ENCODE measurements at places on chromosomes 3 and 15.

DNA sequence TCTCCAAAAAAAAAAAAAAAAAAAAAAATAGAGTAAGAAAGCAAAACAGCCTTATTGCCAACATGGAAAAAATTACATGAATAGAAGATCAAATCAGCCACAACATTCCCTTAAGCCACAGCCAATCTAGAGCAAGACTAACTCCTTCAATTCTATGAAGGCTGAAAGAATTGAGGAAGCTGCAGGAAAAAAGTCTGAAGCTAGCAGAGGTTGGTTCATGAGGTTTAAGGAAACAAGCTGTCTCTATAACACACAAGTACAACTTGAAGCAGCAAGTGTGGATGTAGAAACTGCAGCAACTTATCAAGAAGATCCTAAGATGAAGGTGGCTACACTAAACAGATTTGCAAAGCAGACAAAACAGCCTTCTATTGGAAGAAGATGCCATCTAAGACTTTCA, 9.3 kb downstream of the PARL start:
- H3K4me3 ChIP-seq: no peak overlapping the region
- H3K4me1 ChIP-seq: peaks cover 57% of the 10 kb centered on the region
- DNase-seq: no peak
- H3K36me3 ChIP-seq: peaks cover 18% of the 10 kb centered on the region
- no peaks in the 10 kb centered on the region for H3K27me3 ChIP-seq

DNA sequence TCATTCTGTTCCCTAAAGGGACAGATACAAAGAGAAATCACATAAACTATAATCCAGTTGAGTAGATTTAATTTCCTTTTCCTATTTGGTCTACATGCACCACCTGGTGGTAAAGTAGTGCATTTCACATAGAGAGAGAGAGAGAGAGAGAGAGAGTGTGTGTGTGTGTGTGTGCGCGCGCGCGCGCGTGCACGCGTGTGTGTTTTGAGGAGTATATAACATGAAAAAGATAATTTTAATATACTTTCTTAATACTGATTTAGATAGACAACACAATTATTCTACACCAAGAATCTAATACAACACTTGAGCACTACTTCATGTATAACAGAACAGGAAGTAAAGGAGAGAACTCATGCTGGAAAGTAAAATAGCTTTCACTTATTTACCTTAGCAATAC, 1.1 kb upstream of the FGF7 start:
- H3K4me1 ChIP-seq: peaks cover 4% of the 10 kb centered on the region
- H3K27ac ChIP-seq: no peak overlapping the region
- no peaks in the 10 kb centered on the region for H3K27me3 ChIP-seq
- no peak overlapping the region for H3K4me3 ChIP-seq
- no peaks in the 10 kb centered on the region for H3K36me3 ChIP-seq

DNA sequence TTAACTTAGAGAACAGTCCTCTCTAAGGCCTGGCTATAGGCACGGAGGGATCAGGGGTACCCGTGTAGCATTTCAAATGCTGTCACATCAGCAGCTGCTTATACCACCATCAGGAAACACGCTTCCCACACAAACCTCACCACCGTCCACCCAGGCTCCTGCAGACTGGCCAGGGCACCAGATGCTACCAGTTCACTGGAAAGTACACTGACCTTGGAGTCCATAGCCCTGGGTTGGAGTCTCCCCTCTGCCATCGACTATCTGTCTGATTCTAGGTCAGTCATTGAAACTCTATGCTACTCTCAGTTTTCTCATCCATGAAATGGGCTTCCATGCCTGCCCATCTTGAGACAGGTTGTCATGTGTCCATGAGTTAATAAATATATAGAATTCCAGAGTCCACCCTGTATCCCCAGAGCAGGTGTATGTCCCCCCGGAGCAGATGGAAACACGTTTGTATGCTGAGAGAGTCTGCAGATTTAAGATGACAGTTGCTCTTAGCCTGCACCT, 156.0 kb upstream of the SMAD3 start:
- H3K27ac ChIP-seq: no peak overlapping the region
- H3K36me3 ChIP-seq: no peaks in the 10 kb centered on the region
- peaks cover 16% of the 10 kb centered on the region for H3K4me1 ChIP-seq
- DNase-seq: no peak
- H3K27me3 ChIP-seq: no peaks in the 10 kb centered on the region
- H3K4me3 ChIP-seq: no peak overlapping the region

GRCh38 chr3:50264383-50264963, 4.5 kb upstream of the SEMA3B start:
- DNase-seq: no peak
- peaks cover 10% of the 10 kb centered on the region for H3K27me3 ChIP-seq
- peaks cover 4% of the 10 kb centered on the region for H3K4me1 ChIP-seq
- H3K36me3 ChIP-seq: no peaks in the 10 kb centered on the region
- H3K27ac ChIP-seq: no peak overlapping the region
- no peak overlapping the region for H3K4me3 ChIP-seq

GRCh38 chr15:68572309-68572708, 6.5 kb upstream of the CORO2B start:
- H3K27ac ChIP-seq: no peak overlapping the region
- no peak for DNase-seq
- H3K4me1 ChIP-seq: no peaks in the 10 kb centered on the region
- H3K4me3 ChIP-seq: no peak overlapping the region
- peaks cover 40% of the 10 kb centered on the region for H3K27me3 ChIP-seq

DNA sequence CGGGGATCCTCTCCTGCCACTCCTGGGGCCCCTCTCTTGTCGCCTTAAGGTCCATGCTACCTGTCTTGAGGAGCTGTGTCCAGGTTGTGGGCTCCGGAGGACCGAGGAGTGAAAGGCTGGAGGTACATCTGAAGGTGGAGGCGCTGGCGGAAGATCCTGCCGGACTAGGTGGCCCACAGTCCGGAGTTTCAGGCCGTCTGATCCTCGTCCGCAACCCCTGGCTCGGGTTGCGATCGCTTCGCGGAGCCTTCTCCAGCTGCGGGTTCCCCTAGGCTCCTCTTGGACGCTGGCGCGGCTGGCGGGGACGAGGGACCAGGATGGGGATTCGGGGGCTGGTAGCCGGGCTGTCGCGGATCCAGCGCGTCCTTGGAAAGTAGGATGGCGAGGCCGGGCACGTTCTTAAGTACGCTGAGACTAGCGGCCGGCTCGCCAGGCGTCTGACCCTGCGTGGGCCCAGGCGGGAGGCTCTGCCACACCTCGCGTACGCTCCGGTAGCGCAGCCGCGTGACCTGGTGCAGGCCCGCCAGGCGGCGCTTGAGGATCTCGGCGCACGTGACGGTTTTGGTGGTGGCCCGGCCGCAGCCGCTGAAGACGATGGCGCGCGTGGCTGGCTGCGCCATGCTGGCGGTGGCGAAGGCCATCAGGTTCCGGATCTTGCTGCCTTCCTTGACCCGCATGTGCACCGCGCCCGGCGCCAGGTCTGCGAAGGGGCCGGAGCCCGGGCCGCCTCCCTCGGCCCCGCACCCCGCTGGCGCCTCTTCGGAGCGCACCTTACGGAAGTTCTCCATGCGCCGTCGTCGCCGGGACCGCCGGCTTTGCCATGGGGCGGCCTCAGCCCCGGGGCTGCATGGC, 550 bp downstream of the RPP25 start:
- H3K27ac ChIP-seq: no peak overlapping the region
- peaks cover 38% of the 10 kb centered on the region for H3K4me1 ChIP-seq
- peak overlapping the region; percentile 69 for H3K4me3 ChIP-seq

- no peaks in the 10 kb centered on the region for H3K27me3 ChIP-seq
- peaks cover 9% of the 10 kb centered on the region for H3K4me1 ChIP-seq
- H3K27ac ChIP-seq: no peak overlapping the region
- DNase-seq: no peak
Measured at GRCh38 chr15:98906712-98907083, 100.9 kb downstream of the PGPEP1L start.

- H3K4me3 ChIP-seq: no peak overlapping the region
- H3K36me3 ChIP-seq: peaks cover 47% of the 10 kb centered on the region
- no peak overlapping the region for H3K27ac ChIP-seq
- no peak for DNase-seq
- no peaks in the 10 kb centered on the region for H3K27me3 ChIP-seq
Measured at GRCh38 chr15:90807074-90807785, 61.2 kb upstream of the FURIN start.

DNA sequence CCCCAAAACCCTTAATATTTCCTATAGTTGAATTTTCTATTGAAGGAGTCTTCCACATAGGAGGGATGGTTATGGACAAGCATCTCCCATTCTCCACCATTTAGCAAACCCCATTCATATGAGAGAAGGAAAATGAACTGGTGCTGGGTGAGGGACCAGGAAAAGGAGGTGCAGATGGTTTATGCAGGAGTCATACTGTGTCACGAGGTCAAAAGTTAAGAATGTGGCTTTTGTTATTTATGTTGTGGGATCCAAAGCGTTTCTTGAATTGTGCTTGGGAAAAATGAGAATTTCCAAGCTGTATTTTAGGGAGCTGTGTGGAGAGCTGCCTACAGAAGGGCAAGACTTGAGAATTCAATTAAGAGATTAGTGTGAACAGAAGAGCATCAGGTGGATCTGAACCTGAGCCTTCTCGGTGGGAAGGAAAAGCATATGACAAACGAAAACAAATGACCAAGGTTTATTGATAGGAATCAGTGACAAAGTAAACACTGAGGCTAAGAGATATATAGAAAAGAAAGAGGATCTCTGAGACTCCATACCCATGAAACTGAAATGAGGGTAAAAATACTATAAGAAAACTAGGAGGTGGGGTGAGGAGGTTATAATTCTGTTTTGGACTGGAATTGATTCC, 473.3 kb upstream of the NR2F2 start:
- H3K36me3 ChIP-seq: no peaks in the 10 kb centered on the region
- H3K4me1 ChIP-seq: no peaks in the 10 kb centered on the region
- H3K27ac ChIP-seq: no peak overlapping the region
- DNase-seq: no peak
- no peaks in the 10 kb centered on the region for H3K27me3 ChIP-seq

GRCh38 chr15:75584121-75584520, 5.0 kb upstream of the PTPN9 start:
- no peaks in the 10 kb centered on the region for H3K27me3 ChIP-seq
- peaks cover 11% of the 10 kb centered on the region for H3K4me1 ChIP-seq
- H3K4me3 ChIP-seq: no peak overlapping the region
- H3K27ac ChIP-seq: no peak overlapping the region
- no peak for DNase-seq

DNA sequence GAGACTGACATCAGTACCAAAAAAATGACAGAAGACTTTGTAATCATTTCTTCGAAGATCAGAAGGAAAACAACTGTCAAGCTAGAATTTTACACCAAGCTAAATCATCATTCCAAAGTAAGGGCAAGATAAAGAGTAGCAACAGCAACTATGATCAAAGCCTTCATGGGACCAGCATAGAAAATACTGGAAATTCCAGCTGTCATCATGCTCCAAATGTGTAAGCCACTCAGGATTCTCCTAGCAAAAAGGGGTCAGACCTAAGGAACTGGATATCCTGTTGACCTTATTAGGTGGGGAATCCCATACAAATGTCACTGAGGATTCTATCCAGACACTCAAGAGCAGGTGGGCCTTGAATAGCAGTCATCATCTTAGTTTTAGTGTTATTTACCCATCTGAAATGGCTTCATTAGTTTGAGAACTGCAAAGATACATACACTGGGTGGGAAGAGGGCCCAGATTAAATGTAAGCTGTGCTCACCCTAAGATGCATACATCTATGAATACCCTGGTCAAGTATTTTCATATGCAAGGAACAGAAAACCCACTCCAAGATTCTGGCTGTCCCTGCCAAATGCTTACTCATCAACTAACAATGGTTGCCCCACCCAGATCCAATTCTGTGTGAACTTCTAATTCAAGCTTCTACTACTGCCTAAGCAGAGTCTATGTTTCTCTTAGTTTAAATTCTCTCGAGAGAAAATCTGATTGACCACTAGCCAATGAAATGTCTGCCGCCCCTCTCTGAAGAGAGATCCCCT, 33.5 kb downstream of the CLDN18 start:
- no peaks in the 10 kb centered on the region for H3K36me3 ChIP-seq
- H3K4me1 ChIP-seq: no peaks in the 10 kb centered on the region
- no peak for DNase-seq
- no peak overlapping the region for H3K27ac ChIP-seq
- no peak overlapping the region for H3K4me3 ChIP-seq

- H3K27ac ChIP-seq: no peak overlapping the region
- DNase-seq: no peak
- peaks cover 32% of the 10 kb centered on the region for H3K36me3 ChIP-seq
- H3K4me3 ChIP-seq: peak overlapping the region; percentile 86
- H3K4me1 ChIP-seq: peaks cover 36% of the 10 kb centered on the region
Measured at GRCh38 chr15:30904812-30905211, 1.1 kb downstream of the FAN1 start.

DNA sequence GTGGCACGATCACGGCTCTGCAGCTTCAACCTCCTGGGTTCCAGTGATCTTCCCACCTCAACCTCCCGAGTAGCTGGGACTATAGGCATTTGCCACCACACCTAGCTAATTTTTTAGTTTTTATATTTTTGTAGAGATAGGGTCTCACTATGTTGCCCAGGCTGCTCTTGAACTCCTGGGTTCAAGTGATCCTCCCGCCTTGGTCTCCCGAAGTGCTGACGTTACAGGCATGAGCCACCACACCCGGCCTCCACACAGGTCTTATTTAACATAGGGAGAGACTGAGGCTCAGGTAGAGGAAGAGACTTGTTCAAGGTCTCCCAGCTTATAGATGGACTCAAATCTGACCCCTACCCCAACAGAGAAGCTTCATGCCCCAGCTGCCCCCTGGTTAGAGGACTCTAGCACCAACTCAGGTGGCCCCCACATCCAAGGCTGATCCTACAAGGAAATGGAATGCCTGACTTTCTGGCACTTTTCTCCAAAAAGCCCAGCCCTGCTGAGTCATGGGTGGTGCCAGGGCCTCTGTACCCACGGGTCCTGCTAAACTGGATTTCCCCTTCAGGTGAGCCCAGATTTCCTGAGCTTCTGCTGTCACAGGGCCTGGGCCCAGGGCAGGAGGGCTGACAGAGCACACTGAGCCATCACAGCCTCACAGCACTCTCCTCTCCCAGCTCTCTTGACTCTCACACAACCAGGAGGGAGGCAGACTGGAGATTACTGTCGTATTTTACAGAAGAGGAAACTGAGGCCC, 5.6 kb downstream of the TMEM40 start:
- no peak overlapping the region for H3K4me3 ChIP-seq
- peaks cover 5% of the 10 kb centered on the region for H3K4me1 ChIP-seq
- H3K27me3 ChIP-seq: peaks cover 2% of the 10 kb centered on the region
- no peaks in the 10 kb centered on the region for H3K36me3 ChIP-seq
- DNase-seq: no peak

GRCh38 chr15:63491979-63492378, 12.4 kb upstream of the USP3 start:
- no peaks in the 10 kb centered on the region for H3K36me3 ChIP-seq
- no peak overlapping the region for H3K27ac ChIP-seq
- no peak overlapping the region for H3K4me3 ChIP-seq
- no peaks in the 10 kb centered on the region for H3K27me3 ChIP-seq
- no peak for DNase-seq
- peaks cover 73% of the 10 kb centered on the region for H3K4me1 ChIP-seq

DNA sequence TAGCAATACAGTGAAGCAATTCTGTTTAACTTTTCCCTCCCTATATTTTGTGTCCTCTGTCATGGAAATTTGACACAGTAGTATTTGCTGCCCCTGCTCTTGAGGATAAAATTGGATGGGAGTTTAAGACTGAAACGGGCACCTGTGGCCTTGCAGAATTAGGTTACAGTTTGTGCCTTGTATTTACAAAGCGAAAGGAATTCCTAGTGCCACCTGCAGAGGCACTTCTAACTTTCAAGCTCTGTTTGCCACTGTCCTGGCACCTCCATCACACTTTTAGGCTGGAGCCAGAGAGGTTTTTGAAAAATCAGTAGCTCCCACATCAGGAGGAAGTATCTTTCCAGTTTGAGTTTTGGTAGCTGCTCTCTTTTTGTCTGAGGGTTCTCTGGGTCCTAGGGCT, 39.5 kb downstream of the CD86 start:
- no peak overlapping the region for H3K27ac ChIP-seq
- DNase-seq: no peak
- H3K4me1 ChIP-seq: peaks cover 10% of the 10 kb centered on the region
- H3K27me3 ChIP-seq: peaks cover 2% of the 10 kb centered on the region
- no peak overlapping the region for H3K4me3 ChIP-seq
